ENCODE measurements at places on chromosomes 3 and 15.

DNA sequence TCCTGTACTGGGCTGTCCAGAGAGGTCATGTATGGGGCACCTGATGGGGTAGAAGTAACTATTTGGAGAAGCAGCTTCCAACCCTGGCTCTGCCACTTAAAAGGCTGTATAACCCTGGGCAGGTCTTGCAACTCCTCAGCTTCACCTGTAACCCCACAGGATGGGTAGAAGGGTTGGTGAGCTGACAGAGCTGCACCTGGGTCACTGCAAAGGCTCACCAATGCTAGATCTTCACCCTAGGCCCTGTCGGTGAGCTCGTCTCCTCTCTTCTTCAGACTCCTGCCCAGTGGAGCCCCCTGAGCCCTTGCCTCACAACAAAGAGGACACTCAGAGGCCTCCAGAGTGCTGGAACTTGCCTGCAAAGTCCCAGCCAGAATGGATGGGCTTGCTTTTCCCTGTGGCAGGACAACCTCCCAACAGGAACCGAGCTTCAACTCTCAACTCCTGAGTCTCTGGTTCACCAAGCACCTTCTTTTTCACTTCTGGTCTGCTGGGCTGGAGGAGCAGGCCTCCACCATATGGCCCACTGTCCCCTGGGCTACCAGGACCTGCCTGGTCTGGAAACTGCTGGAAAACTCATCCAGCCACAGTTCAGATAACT is 45.9 kb downstream of the XXYLT1 start:
- peak; percentile 41 for DNase-seq

DNA sequence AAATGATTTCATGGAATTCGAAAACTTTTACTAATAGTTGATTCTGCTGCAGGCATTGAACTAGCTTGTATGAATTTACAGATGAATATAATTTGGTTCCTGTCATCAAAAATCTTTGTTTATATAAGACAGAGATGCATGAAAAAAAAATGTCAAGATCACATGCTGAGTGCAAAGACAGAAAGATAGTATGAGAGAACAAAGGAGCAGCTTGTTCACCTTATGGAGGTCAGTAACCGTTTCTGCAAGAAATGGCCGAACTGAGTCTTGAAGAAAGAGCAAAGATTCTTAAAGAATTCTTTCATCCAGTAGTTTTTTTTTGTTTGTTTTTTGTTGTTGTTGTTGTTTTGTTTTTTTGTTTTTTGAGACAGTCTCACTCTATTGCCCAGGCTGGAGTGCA is 450.6 kb downstream of the TUSC7 start:
- no peak for DNase-seq

GRCh38 chr3:76938962-76939361 is 100.9 kb upstream of the ROBO2 start:
- no peak for DNase-seq

DNA sequence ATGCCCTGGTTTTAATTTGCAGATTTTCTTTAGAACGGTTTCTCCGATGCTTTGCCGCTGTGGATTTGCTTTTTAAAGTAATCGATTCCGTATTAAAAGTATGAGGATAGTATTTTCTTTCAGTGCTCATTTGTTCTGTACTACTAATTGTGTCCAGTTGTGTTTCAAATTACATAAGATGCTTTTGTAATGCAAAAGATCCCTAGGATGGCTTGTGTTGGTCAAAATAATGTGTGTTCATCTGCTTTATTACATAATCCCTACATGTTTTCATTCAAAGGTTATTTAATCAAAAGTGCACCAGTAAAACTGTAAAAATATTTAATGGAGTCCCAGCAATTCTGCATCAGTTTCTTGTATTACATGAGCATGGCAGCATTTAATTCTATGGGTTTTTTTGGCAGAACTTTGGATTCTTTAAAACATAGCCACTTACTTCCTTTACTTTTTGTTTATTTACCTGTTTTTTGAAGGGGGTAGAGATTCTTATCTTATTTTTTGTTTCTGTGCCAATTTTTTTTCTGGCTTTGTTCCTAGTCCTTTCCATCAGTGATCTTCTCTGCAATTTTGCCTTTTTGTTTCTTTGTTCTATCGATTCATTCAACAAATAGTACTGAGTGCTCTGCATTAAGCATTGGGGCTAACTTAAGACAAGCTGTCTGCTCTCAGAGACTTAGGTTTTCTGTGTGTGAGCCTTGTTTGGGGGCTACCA is 352.8 kb downstream of the LRTM1 start:
- no peak for DNase-seq

- no peak for DNase-seq
These were observed 49.7 kb upstream of the SCAANT1 start for GRCh38 chr3:63961891-63962290.

DNA sequence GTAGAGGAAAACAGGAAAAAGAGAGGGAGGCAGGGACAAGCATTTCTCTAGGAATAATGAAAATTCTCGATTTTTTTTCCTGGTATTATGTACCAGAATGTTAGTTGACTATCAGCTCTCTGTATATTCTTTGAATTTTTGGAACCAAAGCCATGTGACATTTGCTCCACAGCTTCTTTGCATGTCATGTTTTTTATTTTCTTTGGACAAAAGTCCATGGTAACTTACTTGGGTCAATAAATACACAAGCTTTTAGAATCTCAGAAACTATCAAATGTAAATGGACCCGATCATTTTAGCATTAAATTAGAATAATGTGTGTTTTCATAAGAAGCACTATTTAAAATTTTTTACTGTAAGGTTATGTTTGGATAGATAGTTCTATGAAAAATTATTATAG is 320.5 kb downstream of the ZIC1 start:
- DNase-seq, result no peak

- DNase-seq, result no peak
These were observed 289.7 kb downstream of the PYDC2 start for GRCh38 chr3:191750618-191751017.

- DNase-seq, result no peak
These were observed 41.0 kb upstream of the C15orf61 start for GRCh38 chr15:67479781-67480505.

DNA sequence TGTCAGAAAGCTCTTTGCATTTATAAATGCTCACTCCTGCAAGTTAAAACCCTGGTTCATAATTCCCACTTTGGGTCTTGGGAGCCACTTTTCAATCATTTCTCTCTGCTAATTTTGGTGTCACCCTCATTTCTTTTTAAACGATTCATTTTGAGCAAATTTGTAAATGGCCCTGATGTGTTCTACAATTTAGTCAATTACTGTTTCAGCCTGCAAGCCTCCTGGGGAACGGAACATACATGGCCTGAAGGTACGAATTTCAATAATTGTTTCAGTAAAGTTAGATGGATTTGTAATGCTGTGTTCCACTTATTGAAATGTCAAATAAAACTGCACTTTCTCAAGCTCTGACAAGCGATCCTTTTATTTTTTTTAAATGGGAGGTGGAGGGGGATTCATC is 43.2 kb downstream of the MAP2K5 start:
- no peak for DNase-seq

GRCh38 chr15:49843725-49844124 is 222.9 kb downstream of the DTWD1 start:
- DNase-seq, result no peak

GRCh38 chr3:52848617-52849016 is 13.8 kb upstream of the MUSTN1 start:
- DNase-seq, result no peak

- peak; percentile 27 for DNase-seq
These were observed 56.4 kb downstream of the RPL39L start for GRCh38 chr3:187082758-187083375.

DNA sequence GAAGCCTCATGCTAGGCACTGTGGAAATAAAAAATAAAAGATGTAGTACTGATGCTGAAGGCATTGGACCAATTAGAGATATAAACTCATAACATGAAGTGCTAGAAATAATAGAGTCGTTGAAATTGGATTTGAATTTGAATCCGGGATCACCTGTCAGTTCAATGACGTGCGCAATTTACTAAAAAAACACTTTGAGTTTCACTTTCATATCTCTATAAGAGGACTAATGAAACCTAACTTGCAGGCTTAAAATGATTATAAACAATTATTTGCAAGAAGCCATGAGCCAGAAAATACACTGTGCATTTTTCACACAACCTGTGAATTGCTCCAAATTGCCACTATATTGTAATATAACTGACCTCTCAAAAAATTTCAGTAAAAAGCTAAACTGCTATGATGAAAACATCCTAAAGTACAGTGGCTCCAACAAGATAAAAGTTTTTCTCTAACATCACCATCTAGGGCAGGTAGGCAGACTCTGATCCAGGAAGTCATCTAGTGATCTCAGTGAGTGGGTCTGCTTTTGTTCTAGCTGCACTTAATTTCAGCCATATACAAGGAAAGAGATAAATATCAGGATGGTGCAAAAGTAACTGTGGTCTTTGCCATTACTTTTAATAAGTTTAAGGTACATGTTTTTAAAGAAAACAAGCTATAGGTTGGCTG is 440.2 kb downstream of the CNTN6 start:
- DNase-seq, result no peak

- no peak for DNase-seq
These were observed 65.7 kb downstream of the RASA2 start for GRCh38 chr3:141552440-141552991.

DNA sequence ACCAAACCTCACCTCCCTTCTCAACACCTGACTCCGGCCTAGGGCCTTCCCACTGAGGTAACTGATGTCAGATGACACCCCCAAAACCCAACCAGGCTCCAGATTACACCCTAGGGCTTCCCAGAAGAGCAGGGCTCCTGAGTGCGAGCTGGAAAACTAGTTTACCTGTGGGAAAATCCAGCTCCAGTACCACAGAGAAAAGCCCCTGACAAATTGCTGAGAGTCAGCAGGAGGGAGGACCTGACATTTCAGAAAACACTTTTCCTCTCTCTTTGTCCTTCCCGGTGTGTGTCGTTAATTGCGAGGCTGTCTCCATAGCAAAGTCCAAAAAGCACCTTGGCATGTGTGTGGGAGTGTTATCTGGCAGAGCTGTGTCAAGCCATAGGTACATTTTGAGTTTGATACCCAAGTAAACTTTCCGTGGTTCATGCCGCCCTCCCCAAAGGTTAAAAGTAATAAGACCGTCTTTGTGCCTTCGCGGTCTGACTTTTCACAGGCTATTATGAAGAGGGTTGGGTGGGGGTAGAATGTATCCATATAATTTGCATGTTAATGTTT is 79.8 kb upstream of the FNDC3B start:
- no peak for DNase-seq

- DNase-seq, result peak; percentile 50
These were observed 63.7 kb downstream of the KLF15 start for GRCh38 chr3:126293370-126294082.

GRCh38 chr15:87757084-87757483 is 499.5 kb downstream of the NTRK3 start:
- DNase-seq, result no peak

GRCh38 chr3:69357196-69357595 is 28.7 kb downstream of the FRMD4B start:
- no peak for DNase-seq

GRCh38 chr3:170220871-170221270 is 1.4 kb upstream of the PRKCI start:
- no peak for DNase-seq

- no peak for DNase-seq
These were observed 208.9 kb upstream of the CFAP20DC start for GRCh38 chr3:59258550-59259260.

- DNase-seq, result no peak
These were observed 339.1 kb downstream of the KCNH8 start for GRCh38 chr3:19487386-19487785.

GRCh38 chr3:10806006-10806405 is 10.0 kb upstream of the SLC6A11 start:
- no peak for DNase-seq

GRCh38 chr3:64681015-64681414 is 6.8 kb downstream of the ADAMTS9 start:
- no peak for DNase-seq

- DNase-seq, result no peak
These were observed 9.7 kb downstream of the ETV5 start for GRCh38 chr3:186099178-186099577.

- peak; percentile 36 for DNase-seq
These were observed 35.2 kb downstream of the BHLHE40 start for GRCh38 chr3:5014391-5014790.

- no peak for DNase-seq
These were observed 726.8 kb downstream of the NAALADL2 start for GRCh38 chr3:175585898-175586297.
